Stimulated activated naive CD8-positive, alpha-beta T cell treated with anti-CD3 and anti-CD28 coated beads, Interleukin-15, Interleukin-2, amounts not matched to agents 100 U/mL and 50 U/mL, for 24 hours (primary cell): ENCODE measurements at places on chromosomes 1 and 21.

DNA sequence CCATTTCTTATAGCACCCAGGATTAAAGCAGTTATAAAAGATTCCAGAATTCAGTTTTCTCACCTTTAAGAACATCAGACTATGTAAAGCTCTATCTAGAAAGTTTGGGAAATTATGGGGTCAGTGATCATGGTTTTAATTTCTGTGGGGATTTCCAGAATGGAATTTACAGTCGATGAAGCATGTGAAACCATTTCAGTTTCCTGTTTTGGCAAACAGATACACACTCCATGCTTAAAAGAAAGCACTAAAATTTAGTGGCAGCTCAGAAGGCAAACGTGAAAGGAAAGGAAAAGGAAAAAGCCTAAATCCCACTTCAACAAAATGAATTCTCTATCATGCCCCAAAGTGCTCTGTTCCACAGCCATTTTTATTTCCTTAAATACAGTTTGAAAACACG, 60.4 kb downstream of the FYB2 start:
- no peak for DNase-seq

DNA sequence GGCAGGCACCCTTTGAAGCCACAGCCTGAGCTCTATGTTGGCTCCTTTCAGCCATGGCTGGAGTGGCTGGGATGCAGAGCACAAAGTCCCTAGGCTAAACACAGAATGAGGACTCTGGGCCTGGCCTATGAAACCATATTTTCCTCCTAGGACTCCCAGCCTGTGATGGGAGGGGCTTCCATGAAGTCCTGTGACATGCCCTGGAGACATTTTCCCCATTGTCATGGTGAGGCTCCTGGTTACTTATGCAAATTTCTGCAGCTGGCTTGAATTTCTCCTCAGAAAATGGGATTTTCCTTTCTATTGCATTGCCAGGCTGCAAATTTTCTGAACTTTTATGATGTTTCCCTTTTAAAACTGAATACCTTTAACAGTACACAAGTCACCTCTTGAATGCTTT, 61.3 kb downstream of the VCAM1 start:
- DNase-seq: no peak

GRCh38 chr1:94974241-94974640, 47.3 kb upstream of the CNN3 start:
- no peak for DNase-seq

- DNase-seq: no peak
Observed at GRCh38 chr1:204950353-204951001, 79.8 kb downstream of the NFASC start.

DNA sequence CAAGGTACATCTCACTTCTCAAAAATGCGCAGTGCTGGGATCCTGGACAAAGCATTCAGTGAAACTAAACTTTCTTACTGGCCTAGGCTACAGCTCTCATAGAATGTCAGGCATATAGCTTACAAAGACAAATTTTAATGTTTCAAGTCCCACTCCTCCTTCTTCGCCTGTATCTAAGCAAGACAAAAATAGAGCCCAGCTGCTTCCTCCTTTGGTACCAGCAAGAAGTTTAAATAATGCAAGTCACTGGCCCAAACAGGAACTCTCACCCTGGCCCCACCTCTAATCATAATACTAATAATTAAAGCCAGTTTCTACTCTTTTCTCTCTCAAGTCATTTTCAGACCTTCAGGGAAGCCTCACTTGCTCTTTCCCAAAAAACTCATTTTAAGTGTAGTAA, 1267.9 kb downstream of the MRPL39 start:
- DNase-seq: no peak

- DNase-seq: peak; percentile 86
Observed at GRCh38 chr1:184386312-184387068, at the start of gene C1orf21. Gene C1orf21 (plus strand): TSS chr1:184387029. CDS start chr1:184477510, 90,481 bp downstream.

DNA sequence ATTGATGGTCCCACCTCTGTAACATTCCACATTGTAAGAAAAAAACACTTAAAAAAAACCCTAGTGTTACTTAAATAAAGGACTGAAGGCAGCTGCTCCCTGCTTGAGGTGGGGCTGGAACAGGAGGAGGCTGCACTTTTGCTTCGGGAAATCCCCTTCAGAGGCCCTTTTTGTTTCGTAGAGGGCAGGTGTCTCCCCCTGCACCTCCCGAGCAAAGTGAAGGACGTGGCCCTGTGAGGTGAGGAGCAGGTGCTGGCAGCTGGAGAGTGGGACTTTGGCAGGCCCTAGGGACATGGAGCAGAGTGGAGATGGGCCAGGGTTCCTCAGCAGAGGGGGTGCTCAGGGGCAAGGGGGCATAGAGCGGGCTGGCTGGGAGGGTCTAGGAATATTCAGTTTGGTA, 33.4 kb upstream of the WNT4 start:
- peak; percentile 48 for DNase-seq
